ENCODE measurements at places on chromosomes 2 and 18.

- peak; percentile 45 for DNase-seq
Measured at GRCh38 chr2:43676322-43677050, at the start of gene C1GALT1C1L. Gene C1GALT1C1L (minus strand): TSS chr2:43676429. CDS start chr2:43676322, 107 bp downstream.

DNA sequence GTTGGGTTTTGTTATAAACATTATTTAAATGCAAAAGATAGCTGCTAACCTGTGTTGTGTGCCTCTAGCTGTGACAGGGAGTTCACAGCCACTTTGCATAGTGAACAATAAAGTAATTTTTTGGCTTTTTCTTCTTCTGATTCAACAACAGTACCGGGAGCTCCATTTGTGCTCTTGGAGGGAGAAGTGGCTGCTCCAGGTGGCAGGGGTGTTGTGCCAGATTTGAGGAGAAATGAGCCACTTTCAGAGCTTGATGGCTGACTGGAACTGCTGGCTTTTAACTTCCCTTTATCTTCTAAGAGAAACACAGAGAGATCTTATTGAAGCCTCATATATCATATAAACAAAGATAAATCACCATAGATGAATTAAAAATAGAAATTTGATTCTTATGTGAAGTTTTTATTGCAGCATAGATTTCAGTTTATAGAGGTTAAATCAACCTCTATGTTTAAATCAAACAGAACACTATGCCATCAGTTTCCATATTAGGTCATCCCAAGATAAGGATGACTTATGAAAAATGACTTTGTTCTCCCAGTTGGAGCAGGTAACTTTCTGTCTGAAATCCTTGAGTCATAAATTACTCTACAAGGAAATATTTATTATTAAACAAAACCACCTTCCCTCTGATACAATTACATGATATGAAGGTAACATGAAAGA is 182.0 kb upstream of the SESTD1 start:
- no peak for DNase-seq

DNA sequence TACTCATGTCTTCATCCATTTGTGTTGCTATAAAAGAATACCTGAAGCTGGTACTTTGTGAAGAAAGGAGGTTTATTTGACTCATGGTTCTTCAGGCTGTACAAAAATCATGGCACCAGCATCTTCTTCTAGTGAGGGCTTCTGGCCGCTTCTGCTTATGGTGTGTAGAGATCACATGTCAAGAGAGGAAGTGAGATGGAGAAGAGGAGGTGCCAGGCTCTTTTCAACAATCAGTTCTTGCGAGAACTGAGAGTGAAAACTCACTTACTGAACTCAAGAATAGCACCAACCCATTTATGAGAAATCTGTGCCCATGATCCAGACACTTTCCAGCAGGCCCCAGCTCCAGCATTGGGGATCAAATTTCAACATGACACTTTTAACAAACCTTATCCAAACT is 30.0 kb upstream of the BARD1 start:
- no peak for DNase-seq

- DNase-seq: no peak
Measured at GRCh38 chr2:213818436-213818835, 534.2 kb downstream of the SPAG16 start.

All from BJ (cell line).